MCF 10A (cell line): ENCODE measurements at places on chromosomes 11 and 22.
A peak's percentile ranks its signal among the peaks of the same experiment; 100 is the strongest.

DNA sequence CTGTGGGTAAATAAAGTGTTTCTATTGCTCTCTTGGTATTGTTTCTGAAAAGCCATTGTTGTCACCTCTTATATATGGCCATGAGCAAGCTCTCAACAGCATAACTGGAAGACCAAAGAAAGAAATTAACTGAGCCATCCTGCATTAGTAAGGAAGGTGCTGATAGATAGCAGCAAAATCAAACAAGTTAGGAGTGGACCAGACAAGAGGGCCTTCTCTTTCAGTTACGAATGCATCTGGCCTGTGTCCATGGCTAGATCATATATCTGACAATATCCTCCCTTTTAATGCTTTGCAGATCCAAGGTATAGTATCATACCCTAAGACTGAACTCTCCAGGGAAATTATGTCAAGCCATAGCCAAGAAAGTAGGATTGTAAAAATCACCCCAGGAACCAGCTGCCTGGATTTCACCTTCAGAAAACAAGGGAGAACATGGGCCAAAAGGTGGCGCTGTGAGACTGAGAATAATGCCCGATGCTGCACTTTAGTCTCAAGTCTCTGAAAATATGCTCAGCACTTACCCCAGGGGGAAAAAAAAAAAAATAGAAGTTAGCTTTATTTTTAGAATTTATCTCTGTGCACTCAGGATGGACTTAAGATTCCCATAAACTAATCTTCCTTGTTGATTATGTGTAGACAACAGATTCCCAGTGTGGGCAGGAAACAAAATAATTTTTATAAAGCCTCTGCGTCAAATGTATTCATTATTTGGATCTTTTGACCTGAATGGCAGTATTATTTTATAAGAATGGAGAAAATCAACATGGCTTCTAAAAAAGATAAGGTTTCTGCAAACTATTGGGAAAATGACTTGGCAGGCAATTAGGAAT lies 415.1 kb downstream of the ETS1 start:
- no peaks in the 10 kb centered on the region for H3K36me3 ChIP-seq
- peak overlapping the region; percentile 88 for H3K27ac ChIP-seq
- H3K4me3 ChIP-seq = no peak overlapping the region

GRCh38 chr11:108170184-108170583 lies 48.8 kb downstream of the ACAT1 start:
- H3K27me3 ChIP-seq = no peaks in the 10 kb centered on the region
- H3K27ac ChIP-seq = no peak overlapping the region
- no peak overlapping the region for H3K4me3 ChIP-seq
- H3K36me3 ChIP-seq = peaks cover 78% of the 10 kb centered on the region
- no peaks in the 10 kb centered on the region for H3K4me1 ChIP-seq

DNA sequence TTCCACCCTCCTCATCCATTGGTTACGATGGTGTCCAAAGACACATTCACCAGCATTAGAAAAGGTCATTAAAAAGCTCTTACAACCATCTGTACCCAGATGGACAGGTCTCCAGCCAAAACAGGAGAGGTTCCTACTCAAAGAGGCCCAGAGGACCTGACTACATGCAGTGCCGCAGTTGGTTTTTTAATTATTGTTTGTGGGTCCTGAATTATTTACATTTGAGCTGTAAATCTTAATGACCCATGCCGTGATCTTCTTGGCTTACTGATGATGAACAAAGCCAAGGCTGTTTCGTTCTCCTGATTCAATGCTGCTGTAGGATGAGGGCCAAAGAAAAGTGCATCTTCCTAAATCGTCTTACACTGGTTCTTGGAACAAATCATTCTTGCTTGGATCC lies 83.7 kb downstream of the CADM1 start:
- no peak for DNase-seq
- H3K36me3 ChIP-seq = peaks cover 6% of the 10 kb centered on the region
- peaks cover 97% of the 10 kb centered on the region for H3K27me3 ChIP-seq
- no peaks in the 10 kb centered on the region for H3K4me1 ChIP-seq

DNA sequence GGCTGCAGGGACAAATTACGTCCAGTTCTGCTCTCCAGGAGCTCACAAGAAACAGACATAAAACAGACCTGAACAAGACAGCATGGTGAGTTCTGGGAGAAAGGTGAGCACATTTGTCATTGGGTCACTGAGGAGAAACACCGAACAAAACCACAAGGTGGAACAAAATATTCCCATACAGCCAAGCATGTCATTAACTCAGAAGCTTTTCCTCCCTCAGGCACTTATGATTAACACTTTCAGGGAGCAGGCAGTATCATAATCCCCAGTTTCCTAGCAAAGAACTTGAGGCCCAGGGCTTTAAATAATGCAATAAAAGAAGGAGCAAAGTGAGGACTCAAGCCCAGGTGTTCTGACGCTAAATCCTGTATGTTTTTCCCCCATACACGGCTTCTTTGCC lies 43.0 kb downstream of the P4HA3 start:
- no peak overlapping the region for H3K4me3 ChIP-seq
- H3K36me3 ChIP-seq = no peaks in the 10 kb centered on the region
- DNase-seq = peak; percentile 62
- H3K27ac ChIP-seq = no peak overlapping the region

DNA sequence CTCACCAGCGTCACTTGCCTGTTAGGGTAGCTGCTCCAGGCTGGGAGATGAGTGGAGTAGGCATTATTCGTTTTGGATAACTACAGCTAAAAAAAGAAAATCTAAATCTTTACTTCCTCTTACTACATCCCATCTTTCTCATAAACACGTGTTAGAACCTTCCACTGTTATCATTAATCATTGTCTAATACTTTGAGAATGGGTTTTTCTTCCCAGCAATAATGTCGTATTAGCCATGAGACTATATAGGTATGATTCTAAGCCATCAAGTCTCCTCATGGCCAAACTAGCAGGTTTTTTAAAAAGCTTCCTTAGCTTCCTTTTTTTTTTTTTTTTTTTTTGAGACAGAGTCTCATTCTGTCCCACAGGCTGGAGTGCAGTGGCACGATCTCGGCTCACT lies 3.9 kb upstream of the TEF start:
- DNase-seq = no peak
- H3K27ac ChIP-seq = no peak overlapping the region
- no peaks in the 10 kb centered on the region for H3K27me3 ChIP-seq
- no peaks in the 10 kb centered on the region for H3K4me1 ChIP-seq
- peaks cover 7% of the 10 kb centered on the region for H3K36me3 ChIP-seq

DNA sequence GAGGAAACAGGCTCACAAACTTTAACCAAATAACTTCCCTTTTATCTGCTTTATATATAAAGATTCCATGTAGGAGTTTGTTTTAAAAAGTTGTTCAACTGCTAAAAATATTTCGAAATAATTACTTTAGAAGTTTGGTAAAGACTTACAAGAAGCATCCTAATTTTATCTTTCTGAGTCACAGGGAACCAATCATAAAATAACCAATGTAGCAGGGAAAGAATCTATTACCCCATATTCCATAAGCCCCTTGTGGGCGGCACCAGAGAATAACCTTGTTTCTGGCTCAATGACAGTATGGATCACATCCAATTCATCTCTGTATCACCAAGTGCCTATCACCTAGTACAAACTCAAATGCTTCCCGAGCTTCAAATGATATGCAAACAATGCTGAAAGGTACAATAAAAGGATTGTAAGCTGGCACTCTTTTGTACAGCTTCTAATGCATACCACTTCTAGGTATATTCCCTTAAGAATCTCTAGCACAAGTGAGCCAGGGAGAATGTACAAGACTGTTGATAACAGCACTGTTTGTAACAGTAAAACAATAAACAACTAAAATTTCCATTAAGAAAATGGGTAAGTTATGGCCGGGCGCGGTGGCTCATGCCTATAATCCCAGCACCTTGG lies 158.4 kb downstream of the ATG16L2 start:
- H3K27me3 ChIP-seq = no peaks in the 10 kb centered on the region
- peaks cover 40% of the 10 kb centered on the region for H3K4me1 ChIP-seq
- H3K27ac ChIP-seq = no peak overlapping the region
- peak; percentile 52 for DNase-seq
- no peak overlapping the region for H3K4me3 ChIP-seq

- H3K27ac ChIP-seq = peak overlapping the region; percentile 100
- H3K36me3 ChIP-seq = peaks cover 46% of the 10 kb centered on the region
- H3K4me3 ChIP-seq = peak overlapping the region; percentile 99
- H3K4me1 ChIP-seq = peaks cover 28% of the 10 kb centered on the region
- no peaks in the 10 kb centered on the region for H3K27me3 ChIP-seq
Observed at GRCh38 chr11:65132238-65132987, 1.9 kb downstream of the SYVN1 start.
